ENCODE measurements at places on chromosomes 2 and 18.

DNA sequence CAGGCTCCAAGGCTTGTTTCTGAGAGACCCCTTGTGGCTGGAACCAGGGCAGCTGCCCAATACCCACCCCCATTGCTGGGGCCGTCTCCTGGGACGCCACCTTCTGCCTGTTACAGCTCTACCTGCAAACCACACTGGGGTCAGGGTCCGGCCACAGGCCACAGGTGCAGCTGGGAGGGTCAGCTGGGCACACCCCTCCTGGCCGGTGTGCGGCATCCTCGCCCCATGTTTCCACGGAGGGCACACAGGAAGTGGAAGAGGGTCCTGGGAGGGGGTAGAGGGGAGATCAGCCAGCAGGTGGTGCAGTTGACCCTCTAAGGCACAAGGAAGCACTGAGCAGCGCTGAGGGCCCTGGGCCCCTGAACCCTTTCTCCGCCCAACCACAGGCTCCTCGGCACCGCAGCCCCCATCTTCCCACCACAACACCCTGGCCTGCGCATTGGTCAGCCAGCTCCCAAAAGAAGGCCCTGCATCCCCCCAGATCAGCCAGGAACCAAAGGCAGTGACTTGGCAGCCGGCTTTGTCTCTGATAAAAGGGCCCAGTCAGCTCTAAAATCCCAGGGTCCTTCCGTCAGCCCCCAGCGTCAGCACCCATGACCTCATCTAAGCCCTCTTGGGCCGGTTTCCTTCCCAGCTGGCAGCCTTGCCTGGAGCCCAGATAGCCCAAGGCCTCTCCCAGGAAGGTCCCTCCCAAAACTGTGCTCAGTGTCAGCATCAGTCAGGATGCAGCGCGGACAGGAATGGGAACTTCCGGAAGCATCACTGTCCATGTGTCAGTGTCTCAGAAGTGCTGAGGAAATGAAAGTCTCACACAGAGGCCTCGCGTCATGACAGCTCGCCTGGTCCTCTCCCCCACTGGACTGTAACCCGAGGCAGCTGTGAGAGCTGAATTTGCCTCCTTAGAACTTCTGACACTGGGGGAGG lies 1.7 kb downstream of the ERFE start:
- no peak for DNase-seq

- DNase-seq: no peak
Observed at GRCh38 chr2:16727256-16727655, 61.6 kb upstream of the CYRIA start.

DNA sequence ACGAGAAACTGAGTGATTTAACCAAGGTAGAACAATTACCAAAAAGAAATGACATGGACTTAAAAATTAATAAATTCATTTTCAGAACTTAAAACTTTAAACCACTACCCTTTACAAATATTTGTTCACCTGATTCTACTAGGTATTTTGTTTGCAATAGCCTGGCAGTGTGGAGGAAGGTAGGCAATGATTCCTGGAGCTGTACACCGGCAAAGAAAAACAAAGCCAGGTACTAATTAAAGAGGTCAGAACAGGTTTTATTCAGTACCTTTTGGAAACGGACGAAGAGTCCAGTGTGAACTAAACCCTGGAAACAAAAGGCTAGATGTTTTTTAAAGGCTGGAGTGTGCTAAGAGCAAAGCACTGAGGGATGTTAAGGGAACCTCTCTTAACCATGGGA lies 561.3 kb upstream of the FSHR start:
- no peak for DNase-seq

- no peak for DNase-seq
Observed at GRCh38 chr18:79863161-79864005, 65.6 kb downstream of the KCNG2 start.

DNA sequence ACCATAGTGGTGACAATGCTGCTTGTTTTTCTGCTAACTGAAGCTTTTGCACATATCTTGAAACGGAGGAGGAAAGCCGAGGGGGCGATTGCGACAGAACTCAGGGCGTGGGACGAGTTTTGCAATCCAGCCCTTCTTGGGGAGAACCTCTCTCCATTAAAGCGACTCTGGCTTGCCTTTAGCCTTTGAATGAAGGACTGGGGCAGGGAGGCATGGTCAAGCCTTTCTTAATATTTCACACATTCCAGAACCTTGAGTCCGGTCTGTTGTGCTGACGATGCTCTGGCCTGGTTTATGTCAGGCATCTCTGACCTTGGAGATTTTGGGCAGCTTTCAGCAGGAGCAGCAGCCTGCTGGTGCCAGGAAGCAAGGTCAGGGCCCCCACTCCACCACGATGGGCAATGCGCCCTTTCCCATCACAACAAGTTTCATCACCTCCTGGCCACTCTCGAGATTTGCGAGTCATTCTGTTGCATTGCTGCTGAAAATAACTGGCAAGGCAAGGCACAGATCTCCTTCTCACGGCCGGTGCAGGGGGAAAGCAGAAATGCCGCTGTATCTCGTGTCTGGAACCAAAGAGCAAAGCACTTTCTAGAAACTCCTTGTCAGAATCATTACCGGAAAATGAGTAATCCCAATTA lies 10.8 kb downstream of the EMILIN2 start:
- DNase-seq: no peak

DNA sequence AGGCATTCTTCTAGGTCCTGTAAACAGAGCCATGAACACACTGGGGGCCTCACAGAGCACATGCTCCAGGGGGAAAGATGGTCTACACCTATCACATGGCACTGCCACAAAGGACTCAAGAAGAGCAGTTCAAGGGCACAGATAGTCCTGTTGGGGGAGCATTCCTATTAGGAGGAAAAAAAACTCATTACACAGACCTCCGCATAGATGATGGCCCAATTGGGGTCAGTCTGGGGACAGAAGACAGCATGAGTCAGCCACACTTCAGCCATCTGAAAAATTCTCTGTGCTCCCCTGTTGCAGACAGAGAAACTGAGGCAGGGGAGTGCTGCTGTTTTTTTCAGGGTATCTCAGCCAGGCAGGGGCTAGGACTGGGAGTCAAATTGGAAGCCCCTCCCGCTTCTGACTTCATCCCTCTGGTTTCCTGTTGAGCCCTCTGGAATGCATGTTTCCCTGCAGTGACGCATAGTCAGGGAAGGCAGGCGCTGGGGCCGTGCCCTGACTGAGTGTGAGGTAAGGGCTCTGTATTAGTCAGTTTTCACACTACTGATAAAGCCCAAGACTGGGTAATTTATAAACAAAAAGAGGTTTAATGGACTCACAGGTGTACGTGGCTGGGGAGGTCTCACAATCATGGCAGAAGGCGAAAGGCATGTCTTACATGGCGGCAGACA lies 67.9 kb downstream of the RHOB start:
- no peak for DNase-seq

- no peak for DNase-seq
Observed at GRCh38 chr18:62454527-62454926, 68.3 kb upstream of the ZCCHC2 start.

- no peak for DNase-seq
Observed at GRCh38 chr18:63213936-63214671, 105.5 kb downstream of the BCL2 start.

DNA sequence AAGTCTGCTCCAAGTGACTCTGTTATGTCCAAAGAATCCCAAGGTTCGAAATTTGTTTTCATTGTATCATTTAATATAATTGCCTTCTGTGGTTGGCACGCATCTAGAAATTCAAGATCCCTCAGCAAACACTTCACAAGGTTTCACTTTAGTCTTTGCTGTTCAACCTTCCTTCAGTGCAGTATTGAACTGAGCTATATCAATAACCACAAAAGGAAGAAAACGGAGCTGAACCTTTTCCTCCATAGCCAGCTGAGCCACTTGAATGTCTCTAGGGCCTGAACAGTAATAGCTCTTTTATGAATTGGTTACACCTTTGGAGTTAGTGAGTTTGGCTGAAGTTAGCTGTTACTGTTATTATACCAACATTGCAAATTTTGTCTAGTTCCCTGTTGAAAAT lies 357.7 kb upstream of the HNRNPA3 start:
- DNase-seq: no peak

DNA sequence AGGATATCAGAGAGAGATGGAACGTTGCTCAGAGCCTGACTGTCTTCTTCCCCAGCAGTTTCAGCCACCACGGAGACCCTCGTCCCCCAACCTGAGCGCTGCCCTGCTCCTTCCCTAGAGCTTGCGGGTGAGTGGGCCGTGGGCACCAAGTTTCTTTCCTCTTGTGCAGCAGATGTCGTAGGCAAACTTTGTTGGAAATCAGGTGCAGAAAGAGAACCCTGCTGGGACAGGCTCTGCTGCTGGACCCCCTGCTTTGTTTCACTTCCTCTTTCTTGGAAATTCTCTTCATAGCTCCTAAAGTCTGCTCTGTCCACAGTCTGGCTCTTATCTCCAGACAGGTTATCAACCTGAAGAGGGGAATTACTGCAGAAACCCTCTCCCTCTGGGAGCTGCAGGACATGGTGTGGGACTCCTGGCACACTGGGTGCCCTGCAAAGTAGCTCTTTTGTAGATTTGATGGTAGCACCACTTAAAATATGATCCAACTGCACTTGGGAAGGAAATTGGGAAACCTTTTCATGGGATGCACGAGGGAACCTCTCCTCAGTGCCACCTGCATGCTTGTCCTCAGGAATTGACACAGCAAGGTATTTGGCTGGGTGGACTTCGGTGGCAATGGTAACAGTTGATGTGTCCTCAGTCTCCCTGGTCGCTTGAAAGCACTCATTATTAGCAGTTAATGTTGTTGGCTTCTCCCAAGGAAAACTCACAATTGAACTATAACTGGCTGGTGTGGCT lies 92.2 kb downstream of the ALPK2 start:
- no peak for DNase-seq

- no peak for DNase-seq
Observed at GRCh38 chr2:226073496-226074160, 674.1 kb downstream of the NYAP2 start.

DNA sequence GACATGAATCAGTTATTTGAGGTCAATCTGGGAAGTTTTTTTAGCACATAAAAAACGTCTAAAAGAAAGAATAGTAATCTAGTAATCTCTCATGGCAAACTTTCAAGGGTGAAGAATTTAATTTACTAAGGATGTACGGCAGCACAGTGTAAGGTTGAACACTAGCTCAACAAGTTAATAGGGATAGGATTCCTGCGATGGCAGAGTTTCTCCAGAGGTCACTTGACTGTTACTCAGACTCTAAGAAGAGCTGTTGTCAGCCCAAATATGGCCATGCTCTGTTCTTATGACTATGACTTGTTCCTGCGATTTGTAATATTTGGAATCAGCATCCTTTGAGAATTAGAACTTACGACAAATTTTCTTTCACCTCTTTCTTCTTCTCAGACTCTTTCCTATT lies 553.3 kb upstream of the TNP1 start:
- DNase-seq: no peak

- no peak for DNase-seq
Observed at GRCh38 chr2:47201224-47201623, 46.1 kb upstream of the STPG4 start.

GRCh38 chr2:113765276-113765675 lies 8.8 kb upstream of the SLC35F5 start:
- no peak for DNase-seq

- DNase-seq: no peak
Observed at GRCh38 chr2:191158747-191159146, 8.0 kb upstream of the STAT4 start.

DNA sequence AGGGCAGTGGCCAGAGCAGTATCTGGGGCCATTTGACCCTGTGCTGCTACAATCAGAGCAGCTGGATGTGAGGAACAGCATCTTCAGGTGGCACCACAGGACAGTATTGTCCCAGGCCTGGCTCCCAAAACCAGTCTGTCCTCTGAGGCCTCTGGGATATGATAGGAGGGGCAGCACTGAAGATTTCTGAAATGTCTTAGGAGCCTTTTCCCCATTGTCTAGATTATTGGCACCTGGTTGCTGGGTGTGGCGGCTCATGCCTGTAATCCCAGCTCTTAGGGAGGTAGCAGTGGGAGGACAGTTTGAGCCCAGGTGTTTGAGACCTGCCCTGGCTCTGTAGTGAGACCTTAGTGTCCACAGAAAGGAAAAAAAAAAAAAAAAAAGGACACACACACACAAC lies 270.6 kb upstream of the FBXO11 start:
- no peak for DNase-seq

DNA sequence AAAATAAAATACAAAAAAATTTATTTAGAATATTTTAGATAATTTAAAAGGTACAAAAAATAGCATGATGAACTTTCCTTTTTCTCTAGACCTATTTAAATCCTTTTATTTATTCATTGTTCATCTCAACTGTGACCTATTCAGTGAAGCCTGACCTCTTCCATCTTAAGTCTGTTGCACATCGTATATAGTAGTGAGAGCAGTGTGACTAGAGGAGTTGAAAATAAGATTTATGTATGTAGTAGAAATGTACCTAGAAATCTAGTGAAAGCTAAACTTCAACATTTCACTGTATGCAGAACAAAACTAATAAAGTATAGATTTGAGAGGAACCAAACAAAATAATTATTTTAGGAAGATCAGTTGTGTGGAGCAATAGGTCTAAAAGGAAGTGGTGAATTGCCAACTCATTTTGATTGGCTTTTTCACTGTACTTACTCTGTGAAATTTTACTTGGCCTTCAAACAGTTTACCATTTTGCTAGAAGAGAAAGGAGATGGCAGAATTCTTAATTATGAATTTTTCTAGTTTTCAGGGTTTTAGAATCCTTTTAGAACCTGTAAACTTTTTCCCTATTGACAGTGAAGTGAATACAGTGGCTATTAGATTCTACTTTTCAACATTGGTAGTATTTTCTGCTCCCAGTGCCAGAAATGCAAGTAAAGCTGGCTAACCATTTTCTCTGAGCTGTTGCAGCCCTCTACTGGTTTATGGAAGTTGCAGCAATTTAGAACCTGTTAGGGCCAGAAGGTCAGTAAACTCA lies 11.0 kb downstream of the ANKRD12 start:
- no peak for DNase-seq

- DNase-seq: no peak
Observed at GRCh38 chr2:162914161-162914560, 75.6 kb upstream of the KCNH7 start.

GRCh38 chr2:233258211-233258610 lies 6.7 kb downstream of the ATG16L1 start:
- DNase-seq: no peak

DNA sequence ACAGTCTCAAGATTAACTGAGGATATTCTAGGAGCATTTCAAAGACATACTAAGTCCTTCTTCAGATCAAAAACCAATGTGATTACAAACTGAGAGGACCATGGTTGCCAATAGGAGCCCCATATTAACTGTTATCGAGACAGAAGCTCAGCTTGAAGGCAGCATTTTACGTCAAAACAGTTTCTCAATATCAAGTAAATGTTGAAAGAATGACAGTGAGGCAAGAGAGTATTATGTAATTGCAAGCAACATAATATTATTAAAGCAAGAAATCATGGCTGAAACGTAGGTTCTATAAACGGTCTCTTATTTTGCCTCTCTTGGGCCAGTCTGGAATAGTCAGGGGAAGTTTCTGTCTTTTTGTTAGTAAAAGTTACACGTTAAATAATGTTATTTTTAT lies 22.9 kb downstream of the RIT2 start:
- DNase-seq: no peak

Measured in stimulated activated CD8-positive, alpha-beta memory T cell treated with anti-CD3 and anti-CD28 coated beads, Interleukin-4, amount 100 ng/mL, for 1 hour (primary cell).